ENCODE measurements at places on chromosomes 13 and 19.

GRCh38 chr19:6412061-6412446, 12.6 kb downstream of the KHSRP start:
- DNase-seq, result no peak

DNA sequence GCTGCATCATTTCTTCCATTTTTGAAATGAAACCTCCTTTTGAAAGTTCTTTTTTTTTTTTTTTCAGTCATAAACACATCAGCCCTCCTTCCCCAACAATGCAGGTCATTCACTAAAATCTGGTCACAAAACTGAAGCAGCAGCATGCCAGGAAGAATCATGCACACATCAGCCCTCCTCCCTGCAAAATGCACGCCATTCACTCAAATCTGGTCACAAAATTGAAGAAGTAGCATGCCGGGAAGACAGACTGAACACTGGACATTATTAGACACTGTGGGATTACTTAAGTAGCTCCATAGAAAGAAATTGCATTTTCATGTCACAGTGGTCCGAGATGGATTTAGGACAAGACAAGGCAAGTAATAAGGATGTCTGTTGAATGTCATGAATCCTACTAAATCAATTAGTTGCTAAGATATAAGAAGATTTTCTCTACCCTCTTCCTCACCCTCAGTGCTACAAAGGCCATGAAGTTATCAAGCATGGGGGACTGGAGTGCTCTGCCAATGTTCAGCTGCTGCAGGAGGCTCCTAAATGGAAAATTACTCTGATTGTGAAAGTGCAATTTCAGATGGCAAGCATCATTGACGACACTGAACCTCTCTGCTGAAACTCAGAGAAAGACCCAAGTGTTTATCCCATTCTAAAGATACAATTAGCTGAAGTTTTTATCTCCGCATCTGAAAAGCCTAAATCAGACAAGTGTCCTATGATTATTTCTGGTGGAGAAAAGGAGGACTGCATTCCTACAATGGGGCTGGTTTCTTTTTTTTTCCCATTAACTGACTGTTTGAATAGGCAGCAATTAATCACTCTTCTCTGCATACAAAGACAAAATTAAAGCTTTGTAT, 913.2 kb downstream of the DIAPH3 start:
- no peak for DNase-seq

GRCh38 chr13:36608474-36608873, 65.3 kb upstream of the SERTM1 start:
- no peak for DNase-seq

DNA sequence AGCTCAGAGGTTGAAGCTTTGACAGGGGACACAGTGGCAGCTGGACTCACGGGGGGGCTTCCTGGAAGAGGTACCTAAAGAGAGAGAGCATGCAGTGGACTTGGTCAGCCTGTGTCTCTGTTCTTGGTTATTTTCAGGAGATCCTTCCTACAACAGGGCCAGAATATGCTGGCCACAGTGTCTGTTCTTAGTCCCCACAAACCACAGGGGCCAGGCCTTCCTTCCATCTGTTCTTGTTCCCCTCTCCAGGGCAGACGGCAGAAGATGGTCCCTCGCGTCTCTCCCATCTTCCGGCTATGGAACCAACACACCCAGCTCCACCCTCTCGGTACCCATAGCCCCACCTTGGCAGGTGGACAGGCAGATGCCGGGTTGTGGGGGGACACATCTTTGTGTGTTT, 24.8 kb downstream of the MAST3 start:
- DNase-seq, result no peak

DNA sequence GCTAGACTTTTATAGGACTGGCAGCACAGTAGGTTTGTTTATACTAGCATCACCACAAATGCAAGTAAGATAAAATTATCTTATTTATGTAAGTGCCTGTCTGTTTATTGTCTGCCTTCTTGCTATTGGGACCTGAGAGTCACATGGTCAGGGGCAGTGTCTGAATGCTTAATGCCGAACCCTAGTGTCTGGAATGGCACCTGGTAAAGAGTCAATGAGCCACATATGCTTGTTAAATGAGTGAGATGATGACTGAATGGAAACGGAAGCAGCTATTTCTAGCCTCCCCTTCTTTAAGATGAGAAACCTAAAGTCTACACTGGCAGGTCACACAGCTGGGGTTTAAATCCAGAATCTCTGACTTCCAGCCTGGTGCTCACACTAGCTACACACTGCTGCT, 92.2 kb downstream of the STOML3 start:
- no peak for DNase-seq

DNA sequence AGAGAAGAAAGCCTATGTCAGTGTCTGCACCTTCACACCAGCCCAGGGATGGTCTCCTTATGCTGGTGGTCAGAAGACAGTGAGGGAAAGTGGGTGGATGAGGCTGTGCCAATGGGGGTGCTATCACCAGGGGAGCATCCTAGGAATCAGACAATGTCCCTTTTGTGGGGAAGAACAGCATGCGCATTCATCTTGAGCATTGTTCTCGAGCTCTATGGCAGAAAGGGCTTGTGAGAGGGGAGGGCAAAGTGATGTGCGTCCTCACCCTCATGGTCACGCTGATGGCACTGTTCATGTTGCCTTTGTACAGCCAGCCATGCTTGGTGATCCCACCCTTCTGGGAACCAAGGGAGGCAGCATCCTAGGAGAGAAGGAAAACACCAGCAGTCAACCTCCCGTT, 56.1 kb downstream of the DOCK9 start:
- DNase-seq, result no peak

GRCh38 chr13:43243711-43244110, 220.3 kb downstream of the DNAJC15 start:
- no peak for DNase-seq

DNA sequence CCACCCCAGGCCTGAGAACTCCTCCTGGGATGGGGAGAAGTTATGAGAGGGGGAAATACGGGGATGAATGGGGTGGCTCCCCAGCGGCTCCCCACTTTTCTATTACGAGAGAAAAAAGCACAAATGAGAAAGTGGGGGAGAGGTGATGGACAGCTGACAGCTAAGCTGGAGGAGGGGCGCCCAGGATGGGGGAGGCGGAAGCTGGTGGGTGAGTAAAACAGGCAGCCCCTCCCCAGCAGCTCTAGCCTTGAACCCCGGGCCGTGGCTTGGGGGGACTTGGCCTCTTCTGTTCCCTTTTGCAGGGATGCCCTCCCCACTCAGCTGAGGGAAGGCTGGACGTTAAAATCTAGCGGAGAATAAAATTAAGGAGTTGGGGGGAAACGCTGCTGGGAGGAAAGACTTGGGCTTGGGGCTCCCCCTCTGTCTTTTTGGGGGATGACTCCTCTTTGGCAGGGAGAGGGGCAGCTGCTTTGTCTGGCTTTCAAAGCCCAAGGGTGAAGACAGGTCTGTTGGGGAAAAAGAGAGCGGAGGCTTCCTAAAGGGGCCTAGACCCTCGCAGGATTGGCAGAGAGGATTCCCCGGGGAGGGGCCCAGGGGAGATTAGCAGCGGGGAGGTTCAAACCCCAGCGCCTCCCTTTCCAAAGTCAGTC, 1.4 kb upstream of the SAMD1 start:
- DNase-seq, result no peak

DNA sequence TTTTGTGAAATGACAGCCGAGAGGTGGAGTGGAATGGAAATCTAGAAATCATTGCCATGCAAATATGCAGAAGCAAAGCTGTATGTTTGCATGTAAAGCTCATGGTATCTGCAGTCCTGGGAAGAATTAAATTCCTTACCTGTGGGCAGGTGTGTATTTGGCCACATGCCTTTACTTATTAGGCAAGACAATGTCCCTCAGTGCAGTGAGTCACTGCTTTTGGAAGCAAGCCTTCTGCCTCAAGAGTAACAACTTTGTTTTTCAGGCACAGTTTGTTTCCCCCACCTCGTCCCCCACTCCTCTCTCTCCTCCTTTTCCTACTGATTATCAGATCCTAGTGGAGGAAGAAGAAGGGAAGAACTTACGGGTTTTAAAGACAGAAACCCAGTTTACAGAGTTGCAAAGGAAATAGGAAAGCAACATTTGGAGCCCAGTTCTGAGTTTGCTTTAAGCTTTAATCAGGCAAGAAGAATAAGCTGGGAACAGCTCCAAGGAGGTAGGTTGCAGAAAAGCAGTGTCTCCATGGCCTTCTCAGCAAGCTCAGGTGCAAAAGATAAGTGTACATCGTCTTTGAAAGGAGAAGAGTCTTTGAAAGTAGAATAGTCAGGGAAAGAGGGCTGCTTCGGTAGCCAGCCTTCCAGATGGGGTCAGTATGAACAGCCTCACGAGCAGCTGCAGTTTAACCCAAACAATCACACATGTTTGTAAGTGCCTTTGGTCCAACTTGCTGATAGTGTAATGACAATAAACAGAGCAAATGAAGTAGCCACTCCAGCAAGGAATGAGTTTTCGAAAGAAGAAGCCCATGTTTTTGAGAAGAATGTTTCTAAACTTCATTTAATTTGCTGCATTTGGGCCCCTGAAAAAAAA, 190.1 kb downstream of the KLF5 start:
- no peak for DNase-seq

- no peak for DNase-seq
Observed at GRCh38 chr19:31883296-31883990, 462.0 kb upstream of the ZNF507 start.

DNA sequence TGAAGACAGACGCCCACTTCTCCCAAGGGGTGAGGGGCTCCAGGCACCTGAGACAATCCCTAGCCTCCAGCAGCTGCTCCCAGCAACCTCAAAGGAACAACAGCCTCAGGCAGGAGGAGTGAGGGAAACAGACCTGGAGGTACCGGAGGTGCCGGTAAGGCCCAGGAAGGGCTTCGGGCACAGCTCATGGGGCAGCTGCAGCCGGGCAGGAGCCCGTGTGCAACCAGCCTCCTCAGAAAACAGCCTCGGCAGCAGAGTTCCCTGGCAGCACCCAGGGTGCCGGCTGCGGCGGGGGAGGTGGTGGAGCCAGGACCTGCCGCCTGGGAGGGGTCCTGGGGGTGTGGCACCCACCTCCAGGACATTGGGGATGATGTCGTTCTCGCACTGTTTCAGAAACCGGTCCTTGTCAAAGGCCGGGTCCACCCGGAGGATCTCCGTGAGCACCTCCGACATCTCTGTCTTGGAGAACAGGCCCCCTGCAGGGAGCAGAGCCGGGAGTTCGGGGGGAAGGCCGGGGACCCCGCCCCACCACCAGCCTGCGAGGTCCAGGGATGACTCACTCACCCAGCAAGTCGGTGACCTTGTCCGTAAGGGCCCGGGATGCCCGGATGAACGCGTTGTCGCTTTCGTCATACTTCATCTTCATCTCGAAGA, 6.5 kb upstream of the CTXN1 start:
- no peak for DNase-seq

- no peak for DNase-seq
Observed at GRCh38 chr19:39729594-39729993, 8.2 kb downstream of the CLC start.

- no peak for DNase-seq
Observed at GRCh38 chr13:113805431-113806103, 46.5 kb downstream of the TMEM255B start.

- no peak for DNase-seq
Observed at GRCh38 chr19:12350890-12351197, 14.6 kb downstream of the ZNF442 start.

DNA sequence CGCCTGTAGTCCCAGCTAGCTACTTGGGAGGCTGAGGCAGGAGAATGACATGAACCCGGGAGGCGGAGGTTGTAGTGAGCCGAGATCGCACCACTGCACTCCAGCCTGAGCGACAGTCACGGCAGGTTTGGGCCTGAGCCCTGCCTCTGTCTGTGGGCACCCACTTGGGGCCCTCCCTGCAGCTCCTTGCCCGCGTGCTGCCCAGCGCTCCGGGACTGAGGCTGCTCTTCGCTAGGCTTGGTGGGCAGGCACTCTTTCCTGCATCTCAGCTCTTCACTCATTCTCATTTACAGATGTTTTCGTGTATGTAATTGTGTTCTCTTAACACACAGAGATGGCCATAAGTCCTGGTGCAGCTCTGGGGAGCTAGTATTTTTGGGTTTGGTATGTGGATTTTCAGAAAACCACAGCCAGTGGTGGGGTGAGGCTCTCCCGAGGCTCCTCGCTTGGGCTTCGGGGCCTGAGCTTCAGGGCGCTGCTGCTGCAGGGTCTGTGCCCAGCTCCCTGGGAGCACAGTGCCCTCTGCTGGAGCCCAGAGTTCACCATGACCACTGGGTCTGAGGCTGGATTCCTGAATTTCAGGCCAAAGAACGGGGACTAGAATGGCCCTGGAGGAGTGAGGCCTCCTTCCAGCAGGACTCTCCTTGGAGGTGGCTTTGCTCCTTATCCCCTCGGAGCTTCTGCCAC, 15.2 kb downstream of the UPF1 start:
- DNase-seq, result peak; percentile 34

- DNase-seq, result no peak
Observed at GRCh38 chr13:106449096-106449495, 86.4 kb downstream of the EFNB2 start.

- no peak for DNase-seq
Observed at GRCh38 chr19:55231391-55232285, 3.1 kb upstream of the TMEM86B start.

DNA sequence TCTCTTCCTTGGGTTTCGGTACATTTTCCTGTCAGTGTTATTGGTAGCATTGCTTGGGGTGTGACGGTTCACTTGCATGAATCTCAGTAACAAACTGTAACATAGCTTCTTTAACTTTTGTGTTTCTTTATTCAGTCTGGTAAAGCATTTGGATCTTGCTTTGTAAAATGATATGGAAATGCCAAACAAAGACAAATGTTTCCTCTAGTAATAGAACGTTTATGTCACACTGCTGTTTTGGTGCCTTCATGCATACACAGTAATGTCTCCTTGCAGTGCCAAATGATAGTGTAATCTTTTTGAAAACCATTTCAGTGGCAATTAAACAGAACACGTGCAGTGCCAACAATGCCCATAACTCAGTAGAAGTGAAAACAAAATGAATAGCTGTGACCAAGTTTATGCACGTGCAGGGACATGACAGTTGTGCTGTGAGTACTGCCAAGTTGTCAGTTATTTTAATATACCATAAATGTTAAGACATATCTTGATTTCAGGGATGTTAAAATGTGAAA, 110.8 kb downstream of the RXFP2 start:
- no peak for DNase-seq

GRCh38 chr13:76873445-76873844, 12.8 kb downstream of the KCTD12 start:
- DNase-seq, result no peak

GRCh38 chr19:50500060-50500752, 10.8 kb downstream of the JOSD2 start:
- DNase-seq, result no peak

GRCh38 chr13:37385248-37385647, 213.3 kb downstream of the POSTN start:
- no peak for DNase-seq

GRCh38 chr13:66899955-66900354, 330.2 kb downstream of the PCDH9 start:
- no peak for DNase-seq

GRCh38 chr13:45731455-45731854, 29.3 kb downstream of the CBY2 start:
- DNase-seq, result no peak

Data from activated CD4-positive, CD25-positive, alpha-beta regulatory T cell (primary cell).